ENCODE measurements at places on chromosomes 1 and 21.

- no peak for DNase-seq
Observed at GRCh38 chr1:24161270-24161669, 18.3 kb upstream of the IL22RA1 start.

- DNase-seq = no peak
Observed at GRCh38 chr21:42959728-42960127, 14.6 kb upstream of the PKNOX1 start.

- no peak for DNase-seq
Observed at GRCh38 chr21:32817208-32817607, 45.7 kb upstream of the PAXBP1 start.

- no peak for DNase-seq
Observed at GRCh38 chr1:173206816-173207568, at the start of gene TNFSF4. Gene TNFSF4 (minus strand): TSS chr1:173207331. CDS start chr1:173207176, 155 bp downstream.

DNA sequence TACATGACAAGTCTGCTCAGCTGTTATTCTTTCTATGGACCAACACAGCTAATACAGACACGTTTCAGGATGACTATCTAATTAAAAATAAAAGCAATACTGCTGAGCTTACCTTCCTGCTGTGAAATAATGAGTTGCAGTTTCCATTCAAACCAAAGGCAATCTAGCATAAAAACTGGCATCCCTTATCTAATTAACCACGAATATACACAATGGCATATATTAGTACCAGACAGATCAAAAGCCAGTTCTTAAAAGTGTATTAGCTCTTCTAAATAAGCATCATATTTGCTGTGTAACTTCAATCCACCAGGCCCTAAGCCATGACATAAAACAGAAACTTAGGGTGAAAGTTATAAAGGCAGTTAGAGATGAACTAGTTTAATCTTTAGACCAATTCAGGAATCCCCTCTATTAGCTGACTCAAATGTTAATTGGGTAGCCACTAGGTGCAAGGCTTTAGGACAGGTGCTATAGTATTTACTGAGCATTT, 20.6 kb downstream of the TESK2 start:
- no peak for DNase-seq

DNA sequence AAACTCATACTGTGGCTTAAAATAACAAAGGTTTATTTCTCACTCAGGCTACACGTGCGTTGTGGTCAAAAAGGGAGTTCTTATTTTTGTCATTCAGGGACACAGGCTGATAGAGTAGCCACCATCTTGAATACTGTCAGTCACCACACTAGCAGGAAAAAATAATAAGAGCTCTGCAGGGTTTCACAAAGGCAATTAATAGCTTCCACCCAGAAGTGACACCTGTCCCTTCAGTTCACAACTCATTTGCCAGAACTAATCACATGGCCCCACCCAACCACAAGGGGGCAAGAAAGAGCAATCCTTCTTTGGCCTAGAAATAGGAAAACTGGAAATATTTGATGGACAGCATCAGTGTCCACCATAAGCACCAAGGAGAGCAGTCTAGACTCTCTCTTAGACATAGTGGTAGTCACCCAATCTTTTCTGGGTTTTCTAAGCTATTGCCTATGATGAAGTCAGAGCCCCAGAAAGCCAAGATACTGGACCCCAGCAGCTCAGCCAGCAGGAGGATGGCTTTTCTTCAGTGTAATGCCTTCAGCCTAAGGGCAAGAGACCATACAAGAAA, 8.2 kb downstream of the HAPLN2 start:
- peak; percentile 63 for DNase-seq

GRCh38 chr1:16048573-16049189, 5.1 kb downstream of the CLCNKB start:
- peak; percentile 55 for DNase-seq

DNA sequence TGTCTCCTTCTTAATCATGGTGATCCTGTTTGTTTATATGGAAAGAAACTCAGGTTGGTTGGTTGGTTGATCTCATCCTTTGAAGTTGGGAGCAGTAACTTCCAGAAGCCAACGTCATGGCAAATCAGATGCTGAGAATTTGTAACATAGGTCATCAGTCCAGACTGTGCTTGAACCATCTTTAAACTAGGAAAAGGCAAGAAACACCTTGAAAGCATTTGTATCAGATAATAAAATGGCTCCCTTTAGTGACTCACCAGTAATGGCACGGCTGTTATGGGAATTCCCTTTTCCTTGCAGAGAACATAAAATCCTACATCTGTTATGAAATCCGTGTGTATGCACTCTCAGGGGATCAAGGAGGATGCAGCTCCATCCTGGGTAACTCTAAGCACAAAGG, 58.1 kb downstream of the SERBP1 start:
- DNase-seq = peak; percentile 32

DNA sequence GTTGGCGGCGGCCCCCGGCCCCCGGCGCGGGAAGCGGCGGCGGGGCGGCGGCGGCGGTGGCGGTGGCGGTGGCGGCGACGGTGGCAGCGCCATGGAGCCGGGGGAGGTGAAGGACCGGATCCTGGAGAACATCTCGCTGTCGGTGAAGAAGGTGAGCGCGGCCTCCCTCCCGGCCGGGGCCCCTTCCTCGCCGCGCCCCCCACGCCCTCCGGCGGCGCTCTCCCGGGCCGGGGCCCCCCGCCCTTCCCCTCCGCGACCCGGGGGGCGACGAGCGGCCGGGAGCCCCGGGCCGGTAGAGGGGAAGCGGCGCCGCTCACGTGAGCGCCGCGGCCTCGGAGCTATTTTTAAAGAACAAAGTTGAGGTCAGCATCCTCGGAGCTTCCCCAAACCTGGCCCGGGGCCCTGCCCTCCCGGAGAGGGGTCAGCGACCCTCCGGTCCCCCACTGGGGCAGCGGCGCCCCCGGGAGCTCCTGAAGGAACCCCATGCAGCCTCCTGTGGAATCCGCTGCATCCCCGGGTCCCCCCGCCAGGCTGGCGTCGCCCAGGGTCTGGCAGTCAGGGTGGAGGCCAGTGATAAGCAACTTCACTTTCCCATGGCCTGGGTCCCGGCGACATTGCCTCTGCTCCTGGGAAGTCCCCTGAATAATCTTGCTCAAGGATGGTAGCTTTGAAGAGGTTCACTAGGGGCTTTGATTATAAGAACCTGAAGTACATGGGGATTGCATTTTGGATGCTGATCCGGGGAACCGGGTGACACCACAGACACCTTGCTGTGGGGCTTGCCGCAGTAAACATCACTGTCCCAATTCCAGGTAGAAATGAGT, 560 bp downstream of the PLEKHM2 start:
- DNase-seq = peak; percentile 71

DNA sequence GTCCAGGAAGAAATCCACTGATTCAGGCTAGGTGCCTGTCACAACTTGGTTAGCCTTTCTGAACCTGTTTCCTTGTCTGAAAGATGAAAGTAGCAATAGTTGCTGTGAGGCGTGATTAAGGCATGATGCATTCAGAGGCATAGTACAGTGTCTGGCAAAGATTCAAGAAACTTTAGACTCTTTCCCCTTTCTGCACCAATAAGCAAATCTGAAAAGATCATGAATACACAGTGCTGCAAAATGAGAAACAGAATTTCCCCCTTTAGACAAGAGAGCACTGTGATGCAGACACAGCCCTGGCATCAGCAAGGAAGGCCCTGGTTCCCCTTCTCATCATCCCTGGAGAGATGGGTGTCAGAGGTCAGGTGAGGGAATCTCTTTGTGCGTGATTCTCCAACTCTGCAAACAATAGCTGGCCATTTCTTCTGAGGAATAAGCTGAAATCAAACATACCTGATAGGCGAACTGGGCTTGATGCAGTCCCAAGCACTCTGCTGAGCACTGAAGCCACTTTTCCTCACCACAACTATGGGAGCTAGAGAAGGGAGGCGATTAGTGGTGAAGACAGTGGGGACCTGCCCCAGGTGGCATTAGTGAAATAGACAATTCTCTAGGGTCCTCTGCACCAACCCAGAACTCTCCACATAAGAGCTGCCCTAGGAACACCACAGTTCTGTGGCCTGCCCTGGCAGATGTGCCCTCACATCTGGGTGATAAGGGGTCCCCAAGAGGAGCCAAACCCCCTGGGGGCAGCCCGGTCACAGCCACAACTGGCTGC, 41.7 kb downstream of the ITPKB start:
- peak; percentile 80 for DNase-seq

GRCh38 chr1:28161751-28162150, 14.7 kb downstream of the PTAFR start:
- no peak for DNase-seq

GRCh38 chr1:230277201-230278025, 148.7 kb downstream of the PGBD5 start:
- no peak for DNase-seq

GRCh38 chr21:39576518-39577128, 36.1 kb upstream of the B3GALT5 start:
- DNase-seq = no peak

- DNase-seq = no peak
Observed at GRCh38 chr21:35178098-35178497, 129.0 kb upstream of the RUNX1 start.

- no peak for DNase-seq
Observed at GRCh38 chr1:198056255-198056654, 100.5 kb upstream of the NEK7 start.

DNA sequence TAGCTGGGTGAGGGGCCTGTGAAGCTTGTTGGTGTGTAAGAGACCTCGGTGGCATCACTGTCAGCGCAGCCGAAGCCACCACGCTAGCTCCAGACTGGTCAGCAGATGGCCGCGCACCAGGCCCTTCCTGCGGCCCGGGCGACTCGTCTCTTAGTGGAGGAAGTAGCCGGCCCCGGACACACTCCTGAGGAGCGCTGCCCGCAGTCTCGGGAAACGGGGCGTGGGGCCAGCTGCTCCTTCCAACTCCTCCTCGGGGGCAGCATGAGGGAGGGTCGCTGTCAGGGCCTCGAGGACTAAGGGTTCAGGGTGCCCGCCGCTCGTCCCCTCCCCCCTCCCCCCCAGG, 20.4 kb downstream of the H3-3A start:
- DNase-seq = peak; percentile 74

GRCh38 chr1:174580801-174581200, 133.0 kb downstream of the GPR52 start:
- no peak for DNase-seq

DNA sequence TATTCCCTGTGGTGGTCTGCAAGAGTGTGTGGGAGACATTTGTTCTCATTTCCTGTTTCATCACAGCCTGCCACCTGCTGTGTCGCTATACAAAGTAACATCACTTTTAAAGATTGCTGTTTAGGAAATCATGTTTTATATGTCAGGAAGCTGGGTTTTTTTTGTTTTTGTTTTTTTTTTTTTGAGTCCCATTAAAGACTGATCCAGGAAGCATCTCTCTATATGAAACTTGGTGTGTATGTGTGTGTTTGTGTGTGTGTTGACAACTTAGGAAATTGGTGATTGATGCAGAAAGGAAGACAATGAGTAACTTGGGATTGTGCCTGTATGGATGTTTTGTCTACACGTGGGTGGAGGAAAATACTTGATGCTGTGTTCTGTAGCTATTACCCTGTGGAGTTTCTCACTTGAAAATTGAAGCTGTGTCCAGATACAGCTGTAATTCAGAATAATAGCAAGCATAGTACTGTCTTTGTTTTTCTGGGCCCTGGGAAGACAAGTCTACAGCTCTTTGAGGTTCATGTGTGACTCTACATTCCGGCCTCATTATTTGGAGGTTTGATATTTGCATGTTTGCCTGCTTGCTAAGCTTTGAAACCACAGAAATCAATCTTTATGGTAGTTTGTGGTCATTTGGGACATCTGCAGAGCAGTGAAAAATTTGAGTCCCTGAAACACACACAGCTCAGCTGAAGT, 47.9 kb downstream of the LAMC1 start:
- DNase-seq = peak; percentile 44

DNA sequence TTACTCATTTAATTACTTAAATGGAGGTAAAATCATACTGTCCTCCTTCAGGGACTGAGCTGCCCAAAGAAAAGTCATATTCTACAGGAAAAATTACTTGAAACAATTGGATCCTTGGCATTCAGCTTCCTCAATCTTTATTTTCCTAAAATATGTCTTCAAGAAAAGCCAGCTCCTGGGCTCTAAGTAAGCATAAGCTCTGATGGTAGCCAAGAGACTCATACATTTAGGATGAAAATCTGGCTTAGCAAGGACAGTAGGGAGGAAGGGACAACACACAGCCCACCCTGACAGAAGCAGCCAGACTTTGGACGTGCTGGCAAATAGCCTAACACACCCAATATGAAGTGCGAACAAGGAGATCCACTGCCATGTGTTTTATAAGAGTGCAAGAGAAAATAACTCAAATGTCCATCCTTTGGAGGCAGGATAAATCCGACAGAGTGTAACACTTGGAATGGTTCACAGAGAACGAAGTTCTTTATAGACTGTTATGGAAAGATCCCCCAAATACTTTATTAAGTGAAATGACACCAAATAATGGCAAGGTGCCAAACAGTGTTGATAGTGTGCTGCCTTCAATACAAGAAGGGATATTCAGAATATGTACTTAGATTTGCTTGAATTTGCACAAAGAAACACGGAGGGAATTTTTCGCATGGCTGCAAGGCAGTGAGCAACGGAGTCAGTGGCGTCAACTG, 14.1 kb downstream of the CAPN8 start:
- DNase-seq = no peak

GRCh38 chr1:52636721-52637695, 4.0 kb downstream of the SHISAL2A start:
- DNase-seq = no peak

- DNase-seq = no peak
Observed at GRCh38 chr1:169594391-169594790, 8.1 kb upstream of the F5 start.

DNA sequence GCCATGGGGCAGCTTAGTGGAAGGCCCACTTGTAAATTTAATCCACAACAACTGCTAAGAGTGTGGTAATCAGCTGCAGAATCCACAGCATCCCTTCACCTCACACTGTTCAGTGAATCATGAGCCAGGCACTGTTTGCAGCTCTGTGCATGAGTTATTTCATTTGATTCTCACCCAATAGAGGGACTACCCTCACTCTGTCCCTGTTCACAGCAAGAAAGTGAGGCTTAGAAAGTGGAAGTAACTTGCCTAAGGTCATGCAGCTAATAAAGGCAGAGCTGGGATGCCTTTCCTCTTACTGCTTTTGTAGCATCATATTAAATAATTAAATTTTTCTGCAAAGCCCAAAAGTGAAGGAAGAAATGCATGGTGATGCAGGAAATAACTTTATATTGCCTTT, 346.5 kb upstream of the PLD5 start:
- no peak for DNase-seq
